ENCODE measurements at places on chromosomes 13 and 19. TPM values are rescaled to one million over a fixed set of nuclear protein-coding genes. Genes with fewer than 3 reads are reported as not detected.

DNA sequence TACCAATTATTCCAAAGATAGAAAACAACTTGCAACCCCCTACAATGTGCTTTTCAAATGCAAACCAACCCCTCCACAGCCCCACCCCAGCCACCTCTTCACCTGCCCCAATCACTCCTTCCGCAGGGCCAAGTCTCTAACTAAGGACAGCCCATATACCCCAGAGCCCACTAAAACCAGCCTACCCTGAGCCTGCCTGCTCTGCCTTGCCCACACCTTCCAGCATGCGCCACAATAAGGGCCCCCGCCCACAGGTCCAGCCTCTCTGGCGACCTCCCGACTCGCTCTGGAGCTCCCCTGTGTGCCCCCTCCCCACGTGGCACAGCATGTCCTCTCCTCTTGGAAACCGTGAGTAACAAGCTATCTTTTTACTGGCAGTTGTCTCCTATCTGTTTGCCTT is 42.8 kb upstream of the MEDAG start:
- DNase-seq: no peak

DNA sequence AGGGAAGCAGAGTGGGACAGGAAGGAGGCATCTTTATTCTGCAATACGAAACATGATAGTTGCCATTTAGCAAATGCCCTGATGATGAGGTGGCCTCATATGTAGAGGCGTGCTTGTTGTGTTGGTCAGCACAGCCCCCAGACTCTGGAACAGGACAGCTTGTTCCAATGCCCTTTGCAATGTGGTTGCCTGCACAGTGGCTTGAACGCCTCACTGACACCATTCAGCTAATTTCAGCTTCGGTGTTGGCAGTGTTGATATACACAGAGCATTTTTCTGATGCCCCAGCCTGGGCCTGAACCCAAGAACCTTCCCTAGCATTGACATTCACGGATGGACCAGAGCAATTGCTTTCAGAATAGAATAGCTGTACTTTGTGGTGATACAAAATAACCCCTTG is 133.3 kb downstream of the HS6ST3 start:
- DNase-seq: no peak

Gene ITGBL1
- total RNA-seq: 3.6 TPM

Gene KLK14
- not detected for total RNA-seq

Gene NLRP11
- 0.24 TPM for total RNA-seq

Data from right lobe of liver (tissue), 6 donors.